ENCODE measurements at places on chromosomes 5 and 9. TPM values are rescaled to one million over a fixed set of nuclear protein-coding genes. Genes with fewer than 3 reads are reported as not detected.

TMEM215 gene
- total RNA-seq = not detected

ENTREP1 gene
- 7.6 TPM for total RNA-seq

MEGF9 gene
- 21.9 TPM for total RNA-seq

WDR38 gene
- total RNA-seq = not detected

PCDHB8 gene
- total RNA-seq = not detected

C5orf52 gene
- total RNA-seq = not detected

EQTN gene
- total RNA-seq = not detected

PCDHGA3 gene
- total RNA-seq = 0.58 TPM

GRCh38 chr5:147901599-147902039, 4.7 kb downstream of the C5orf46 start:
- DNase-seq = no peak

GRCh38 chr5:16461026-16461425, 4.6 kb downstream of the ZNF622 start:
- DNase-seq = no peak

GRCh38 chr5:125422342-125422741, 675.9 kb upstream of the ZNF608 start:
- no peak for DNase-seq

DNA sequence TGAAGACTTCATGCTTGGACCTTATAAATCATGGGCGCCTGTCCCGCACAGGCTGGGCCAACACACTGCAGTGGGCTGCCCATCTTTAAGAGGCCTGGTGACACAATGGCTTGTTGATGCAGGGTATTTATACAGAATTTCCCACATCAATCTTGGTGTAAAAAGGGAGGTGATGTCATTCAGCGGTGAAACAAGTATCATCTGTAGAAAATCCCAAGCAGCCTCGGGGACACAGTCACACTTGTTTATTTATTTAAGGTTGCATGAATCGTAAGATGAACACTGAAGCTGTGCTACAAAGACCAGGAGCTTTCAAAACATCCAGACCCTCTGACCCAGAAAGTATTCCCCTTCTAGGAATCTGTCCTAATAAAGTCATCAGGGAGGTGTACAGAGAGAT, 40.5 kb downstream of the SMIM23 start:
- DNase-seq = no peak

DNA sequence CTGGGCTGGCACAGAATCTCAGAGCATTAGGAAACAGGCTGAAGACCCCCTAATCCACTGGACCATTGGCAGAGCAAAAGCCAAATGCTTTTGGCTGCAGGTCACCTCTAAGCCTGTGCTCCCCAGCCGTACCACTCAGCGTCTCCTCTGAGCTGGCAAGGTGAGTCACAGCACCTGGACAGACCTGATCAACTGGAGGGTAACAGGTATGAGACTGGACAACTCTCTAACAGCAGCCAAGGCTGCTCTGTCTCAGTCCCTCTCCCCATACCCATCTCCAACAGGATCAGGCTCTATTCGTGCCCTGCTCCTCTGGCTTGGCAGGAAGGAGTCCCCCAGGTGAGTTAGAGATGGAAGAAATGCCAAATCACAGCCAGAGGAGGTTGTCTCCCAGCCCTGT, 4.7 kb downstream of the GOLGA2 start:
- DNase-seq = peak; percentile 45

- DNase-seq = no peak
Measured at GRCh38 chr5:31427724-31428309, 104.1 kb downstream of the DROSHA start.

DNA sequence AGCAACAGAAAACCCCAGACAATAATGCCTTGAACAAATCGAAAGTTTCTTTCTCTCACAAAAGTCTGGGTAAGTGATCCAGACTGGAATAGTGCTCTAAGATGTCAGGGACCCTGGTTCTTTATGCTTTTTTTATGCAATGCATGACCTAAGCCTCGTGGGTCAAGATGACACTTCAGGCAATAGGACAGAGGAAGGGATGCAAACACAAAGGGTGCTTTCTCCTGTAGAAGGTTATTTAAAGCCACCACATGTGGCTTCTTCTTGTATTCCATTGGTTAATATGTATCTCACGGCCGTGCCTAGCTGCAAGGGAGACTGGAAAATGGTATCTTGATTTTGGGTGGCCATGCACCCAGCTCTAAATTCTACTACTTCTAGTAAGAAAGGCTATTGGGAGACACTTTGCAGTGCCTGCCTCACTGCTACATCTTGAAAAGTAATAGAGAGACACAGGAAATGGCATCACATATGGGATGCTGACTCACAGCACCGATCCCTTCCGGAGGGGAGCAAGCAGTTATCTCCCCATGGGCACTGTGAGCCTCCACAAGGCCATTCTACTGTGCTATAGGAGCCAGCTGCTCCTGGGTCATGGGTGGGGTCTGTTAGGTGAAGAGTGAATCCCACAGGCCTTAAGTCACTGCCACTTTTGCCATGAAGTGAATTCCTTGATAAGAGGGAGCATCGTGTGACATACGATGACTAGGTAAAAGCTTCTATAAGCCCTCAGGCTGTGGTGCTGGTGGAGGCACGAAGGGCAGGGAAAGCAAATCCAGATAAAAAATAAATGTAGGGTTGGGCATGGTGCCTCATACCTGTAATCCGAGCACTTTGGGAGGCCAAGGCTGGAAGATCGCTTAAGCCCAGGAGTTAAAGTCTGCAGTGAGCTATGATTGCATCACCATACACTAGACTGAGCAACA, 32.5 kb upstream of the RAB14 start:
- no peak for DNase-seq

DNA sequence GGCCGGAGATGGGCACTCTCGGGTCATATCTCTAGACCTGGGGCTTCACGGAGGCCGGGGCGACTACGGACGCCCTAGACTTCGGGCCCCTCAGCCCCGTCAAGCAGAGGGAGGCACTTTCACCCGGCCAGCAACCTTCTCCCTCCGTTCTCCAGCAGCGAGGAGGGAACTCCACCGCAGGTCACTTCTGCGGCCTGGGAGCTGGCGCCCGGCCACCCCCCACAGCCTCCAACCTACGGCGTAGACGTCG, 201 bp downstream of the DOLK start:
- DNase-seq = no peak

GRCh38 chr9:72119853-72120252, 29.4 kb upstream of the GDA start:
- no peak for DNase-seq

DNA sequence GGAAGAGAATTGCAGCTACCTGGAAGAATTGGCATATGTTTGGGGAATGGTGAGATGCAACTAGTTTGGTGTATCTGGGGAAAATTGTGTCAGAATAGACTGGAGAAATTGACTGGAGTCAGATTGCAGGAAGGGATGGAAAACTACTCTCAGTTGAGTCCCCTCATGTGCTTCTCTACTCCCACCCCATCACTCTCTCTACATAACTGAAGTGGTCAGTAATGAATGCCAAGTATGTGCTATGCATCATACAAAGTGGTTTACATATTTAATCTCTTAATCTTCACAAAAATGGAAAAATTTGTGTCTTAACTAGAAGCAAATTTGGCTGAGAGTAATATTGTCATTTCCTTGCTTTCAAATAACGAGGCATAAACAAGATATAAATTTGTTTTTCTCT, 146.4 kb upstream of the TNC start:
- no peak for DNase-seq

GRCh38 chr9:124116683-124117363, 105.3 kb downstream of the LHX2 start:
- no peak for DNase-seq

DNA sequence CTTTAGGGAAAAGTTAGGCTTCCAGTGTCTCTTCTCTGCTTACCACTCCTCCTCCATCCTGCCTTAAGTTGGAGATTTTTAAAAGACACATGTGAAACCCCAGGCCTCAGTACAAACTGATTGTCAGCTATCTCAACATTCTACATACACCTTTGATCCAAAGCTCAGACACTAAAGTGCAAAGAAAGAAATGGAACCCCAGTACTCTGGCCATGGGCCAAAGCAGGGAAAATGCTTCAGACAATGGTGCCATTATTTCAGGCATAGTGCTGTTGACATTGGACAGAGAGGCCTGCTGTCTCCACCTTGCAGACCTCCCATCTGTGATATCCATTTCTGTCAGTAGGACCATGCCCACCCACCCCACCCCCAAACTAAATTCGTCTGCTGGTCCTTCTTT, 49.1 kb downstream of the G3BP1 start:
- DNase-seq = no peak

DNA sequence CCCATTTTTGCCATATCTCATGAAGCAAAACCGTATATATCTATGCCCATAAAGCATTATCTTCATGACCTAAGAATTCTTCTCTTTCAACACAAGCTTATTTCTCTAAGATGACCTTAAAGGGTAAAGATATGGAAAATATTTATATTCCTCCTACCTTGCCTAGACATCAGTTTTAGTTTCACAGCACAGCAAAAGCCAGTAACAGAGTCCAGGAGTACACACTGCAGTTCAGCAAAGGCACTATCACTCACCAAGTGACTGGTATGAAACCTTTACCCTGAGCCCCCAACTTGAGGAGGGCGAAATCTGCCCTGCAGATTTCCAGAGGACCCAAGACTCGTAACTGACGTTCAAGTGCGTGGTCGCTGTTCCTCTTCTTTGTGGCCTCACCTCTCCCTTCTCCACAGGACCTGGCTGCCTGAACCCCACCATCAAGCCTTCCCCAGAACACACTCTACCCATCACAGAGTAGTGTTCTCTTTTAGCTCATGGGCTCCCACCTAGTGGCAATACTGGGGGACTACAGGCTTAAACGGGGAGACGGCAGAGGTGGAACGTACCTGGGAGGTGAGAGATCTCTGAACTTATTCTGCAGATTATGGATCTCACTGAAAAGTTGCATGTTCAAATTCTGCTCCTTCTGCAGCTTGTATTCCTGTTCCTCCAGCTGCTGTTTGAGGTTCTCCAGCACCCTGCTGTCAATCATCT, 141.0 kb downstream of the CDK5RAP2 start:
- DNase-seq = peak; percentile 36

DNA sequence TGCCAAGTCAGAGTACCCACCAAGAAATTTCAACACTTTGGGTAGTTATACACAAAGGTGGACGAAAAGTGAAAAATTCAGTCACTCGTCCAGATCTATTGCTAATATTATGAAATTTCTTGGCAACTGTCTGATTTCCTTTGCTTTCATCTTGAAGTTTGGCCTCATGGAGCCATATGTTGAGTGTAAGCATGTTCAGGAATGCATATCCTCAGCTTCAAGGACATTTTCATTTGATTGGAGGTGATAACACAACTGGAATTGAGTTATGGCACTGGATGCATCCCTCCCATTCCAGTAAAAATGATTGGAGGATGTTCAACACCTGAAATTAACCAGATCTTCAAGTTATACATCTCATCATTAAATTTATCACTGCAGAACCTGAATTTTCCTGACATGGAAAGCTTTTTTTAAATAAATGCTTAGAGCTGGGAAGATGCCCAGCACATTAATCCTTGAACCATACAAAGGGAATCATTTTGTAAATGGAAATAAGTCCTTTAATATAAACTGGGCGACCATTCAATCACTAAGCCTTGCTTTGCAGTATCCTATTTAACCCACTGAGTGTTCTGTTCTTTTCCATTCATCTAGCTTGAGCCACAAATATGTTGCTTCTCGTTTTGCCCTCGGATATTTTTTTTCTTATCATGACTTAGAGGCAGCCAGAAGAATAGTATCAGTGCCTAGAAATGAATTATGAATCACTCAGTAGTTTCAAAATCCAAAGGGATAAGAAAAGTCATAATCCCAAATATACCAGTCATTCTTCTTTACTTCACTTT, 273.7 kb upstream of the PIK3R1 start:
- DNase-seq = no peak

DNA sequence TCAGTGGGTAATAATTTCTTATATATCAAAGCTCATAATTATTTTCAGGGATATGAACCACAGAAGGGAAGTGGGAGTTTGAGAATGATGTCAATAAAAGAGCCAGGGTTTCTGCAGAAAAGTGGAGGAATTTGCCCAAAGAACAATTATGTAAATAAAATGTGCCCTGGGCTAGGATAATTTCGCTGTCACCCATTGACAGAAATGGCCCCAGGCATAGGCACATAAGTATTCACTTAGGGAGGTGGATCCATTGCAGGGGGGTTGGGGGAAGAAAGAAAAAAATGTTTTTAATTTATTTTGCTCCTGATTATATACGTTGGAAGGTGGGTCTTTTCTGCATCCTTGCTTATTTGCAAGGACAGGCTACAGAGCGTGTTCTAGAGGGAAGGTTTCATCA, 135.1 kb upstream of the IRX2 start:
- DNase-seq = no peak

DNA sequence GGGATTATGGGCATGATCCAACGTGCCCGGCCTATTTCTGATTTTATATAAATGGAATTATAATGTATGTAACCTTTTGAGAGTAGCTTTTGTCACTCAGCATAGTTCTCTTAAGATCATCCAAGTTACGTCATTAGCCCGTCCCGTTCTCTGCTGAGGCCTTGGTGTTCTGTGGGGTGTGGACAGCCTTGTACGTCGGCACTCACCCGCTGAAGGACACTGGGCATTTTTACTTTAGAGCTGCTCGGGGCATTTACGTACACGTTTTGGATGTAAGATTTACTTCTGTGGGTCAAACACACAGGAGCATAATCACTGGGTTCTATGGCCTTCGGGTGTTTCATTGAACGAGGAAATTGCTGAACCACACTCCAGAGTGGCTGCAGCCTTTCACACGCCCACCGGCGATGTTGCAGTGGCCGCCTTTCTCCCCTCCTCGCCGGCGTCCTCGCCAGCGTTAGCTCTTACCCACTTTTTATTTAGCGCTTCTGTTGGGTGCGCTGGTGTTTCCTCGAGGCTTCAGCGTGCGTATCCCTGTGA, 101.8 kb downstream of the EHMT1 start:
- no peak for DNase-seq

DNA sequence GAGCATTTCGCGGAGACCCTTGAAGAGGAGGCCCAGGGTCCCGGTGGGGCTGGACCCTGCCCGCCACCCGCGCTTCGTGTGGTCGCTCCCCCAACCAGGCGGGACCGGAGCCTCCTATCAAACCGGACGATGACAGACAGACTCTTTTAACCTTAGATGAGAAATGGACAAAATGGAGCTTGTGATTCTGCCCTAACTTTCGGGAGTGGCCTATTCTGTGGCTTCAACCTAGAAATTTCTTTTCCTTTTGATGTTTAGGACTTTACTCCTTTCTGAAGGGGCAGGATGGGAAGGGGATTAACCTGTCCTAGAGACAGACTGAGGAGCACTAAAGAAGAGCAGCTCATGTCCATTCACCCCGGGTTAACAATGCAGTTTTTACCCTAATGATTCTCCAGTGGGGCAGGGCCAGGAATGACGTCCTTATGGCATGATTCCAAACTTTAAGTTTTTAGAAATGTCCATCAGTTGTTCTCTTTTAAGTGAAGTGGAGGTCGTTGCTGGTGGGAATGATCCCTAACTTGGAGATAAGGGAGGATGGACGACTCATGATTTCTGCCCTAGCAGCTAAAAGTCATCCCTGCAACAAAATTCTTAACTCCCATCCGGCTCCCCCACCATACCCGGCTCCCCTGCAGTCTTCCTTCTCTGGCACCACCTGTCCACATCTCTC, 1.0 kb downstream of the NIPSNAP3A start:
- DNase-seq = peak; percentile 72

- DNase-seq = peak; percentile 38
Measured at GRCh38 chr5:123035360-123035917, 1.1 kb downstream of the PPIC start.

All from stomach (tissue), 19 donors.